Epithelial cell of esophagus (primary cell): ENCODE measurements at places on chromosomes 16 and 17.

DNA sequence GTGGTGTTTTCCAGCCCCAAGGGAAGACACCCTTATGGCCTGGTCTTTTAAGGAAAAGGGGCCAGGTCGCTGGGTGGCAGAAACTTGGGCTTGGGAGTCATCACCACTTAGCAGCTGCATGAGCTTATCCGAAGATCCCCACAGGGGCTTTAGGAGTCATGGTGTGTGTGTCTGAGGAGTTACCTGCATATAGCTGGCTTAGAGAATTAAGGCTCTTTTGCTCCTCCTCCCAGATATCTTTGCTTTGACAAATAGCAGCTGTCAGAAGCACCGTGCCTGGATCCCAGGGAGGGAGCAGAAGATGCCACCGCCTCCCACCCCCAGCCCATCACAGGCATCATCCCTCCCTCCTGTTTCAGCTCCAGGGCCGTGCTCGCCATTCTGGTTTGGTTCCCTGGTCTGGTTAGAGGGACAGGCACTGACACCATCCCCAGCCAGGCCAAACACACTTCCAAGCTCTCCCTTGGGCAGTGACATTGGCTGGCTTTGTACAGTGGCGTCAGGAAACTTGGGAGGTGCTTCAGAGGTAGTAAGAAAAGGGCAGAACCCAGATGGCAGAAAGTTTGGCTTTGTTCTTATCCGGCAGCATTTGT lies 17.4 kb downstream of the LDHD start:
- no peak for DNase-seq

GRCh38 chr16:54812229-54812628 lies 118.4 kb upstream of the IRX5 start:
- peak; percentile 6 for DNase-seq

- no peak for DNase-seq
These were observed 534.4 kb upstream of the SALL1 start for GRCh38 chr16:51685498-51685897.

DNA sequence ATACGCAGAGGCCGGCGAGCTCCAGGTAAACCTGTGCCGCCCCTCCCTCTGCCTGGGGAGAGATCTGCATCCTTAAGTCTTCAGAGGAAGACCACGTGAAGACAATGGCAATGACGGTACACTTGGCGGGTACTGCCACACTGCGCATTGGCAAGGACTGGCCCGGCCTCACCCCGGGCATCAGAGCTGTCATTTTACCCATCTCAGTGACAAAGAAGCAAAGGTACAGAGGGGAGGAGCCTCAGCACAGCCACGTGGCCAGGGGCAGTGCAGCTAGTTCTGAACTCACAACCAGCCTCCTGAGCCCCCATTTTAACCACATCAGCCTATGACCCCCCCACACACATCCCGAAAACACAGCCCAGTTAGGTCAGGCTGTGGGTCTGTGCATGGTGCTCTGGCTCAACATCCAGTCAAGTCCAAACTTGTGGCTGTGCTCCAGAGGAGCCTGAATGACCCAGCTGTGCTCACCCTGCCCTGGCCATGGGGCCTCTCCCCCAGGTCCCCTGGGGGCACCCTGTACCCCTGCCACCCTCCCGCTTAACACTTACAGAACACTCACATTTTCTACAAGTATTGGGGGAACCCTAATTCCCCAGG lies 80.6 kb downstream of the C16orf95 start:
- no peak for DNase-seq

GRCh38 chr16:50888486-50889261 lies 146.8 kb downstream of the CYLD start:
- no peak for DNase-seq
